ENCODE measurements at places on chromosomes 11 and 22.

- DNase-seq = no peak
Measured at GRCh38 chr22:32607086-32607485, 132.5 kb downstream of the FBXO7 start.

GRCh38 chr11:11635443-11635842, 13.6 kb upstream of the GALNT18 start:
- DNase-seq = no peak

DNA sequence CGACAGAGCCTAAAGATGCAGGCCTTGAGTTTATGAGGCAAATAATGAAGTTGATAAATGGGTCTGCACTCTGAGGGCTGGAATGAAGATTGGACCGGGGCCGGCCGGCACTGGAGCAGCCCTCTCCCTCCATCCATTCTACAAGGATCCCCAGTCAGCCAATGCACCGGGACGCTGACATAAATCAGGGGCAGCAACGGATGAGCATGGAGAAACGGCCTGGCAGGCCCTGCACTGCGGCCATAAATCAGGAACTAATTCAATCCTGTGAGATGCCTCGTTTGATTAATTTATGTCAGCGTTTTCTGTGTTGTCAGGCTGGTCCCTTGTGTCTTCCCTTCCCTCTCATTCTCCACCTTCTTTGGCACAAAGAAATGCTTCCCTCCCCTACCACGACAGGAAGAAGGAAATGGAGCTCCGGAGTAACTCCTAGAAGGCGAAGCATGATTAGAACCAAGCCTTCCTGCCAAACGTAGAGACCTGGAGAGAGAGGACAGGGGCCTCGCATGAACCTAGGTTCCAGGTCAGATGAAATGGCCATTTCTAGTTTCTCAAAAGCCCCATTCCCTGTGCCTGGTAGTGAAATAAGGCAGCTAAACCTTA, 358.4 kb downstream of the OPCML start:
- DNase-seq = no peak

- DNase-seq = no peak
Measured at GRCh38 chr22:23604939-23605712, 25.0 kb upstream of the IGLL1 start.

DNA sequence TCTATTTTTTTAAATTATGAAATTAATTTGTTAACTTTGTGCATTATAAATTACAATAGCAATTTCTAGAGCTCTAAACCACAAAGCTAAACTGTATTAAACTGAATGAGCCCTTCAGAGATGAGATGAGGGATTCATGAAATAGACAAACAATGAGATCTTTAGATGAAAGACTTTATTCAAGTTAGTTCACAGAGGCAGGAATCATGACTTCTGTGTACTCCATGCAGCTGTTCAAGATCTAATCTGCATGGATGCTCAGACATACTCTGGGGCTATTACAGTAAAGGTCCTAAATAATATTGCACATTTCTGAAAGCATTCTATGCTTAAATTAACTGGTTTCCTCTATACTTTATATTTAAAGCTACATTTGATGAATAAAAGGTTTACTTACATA, 122.7 kb downstream of the FCHSD2 start:
- no peak for DNase-seq
